Thymus (tissue), 14 donors: ENCODE measurements at places on chromosomes 7 and 10. TPM values are rescaled to one million over a fixed set of nuclear protein-coding genes. Genes with fewer than 3 reads are reported as not detected.

Gene ZNF503
- 7.7 TPM for polyA plus RNA-seq

Gene ARMC3
- polyA plus RNA-seq = 0.11 TPM

Gene CLCN1
- polyA plus RNA-seq = 0.57 TPM

Gene OR2F1
- not detected for polyA plus RNA-seq

Gene PKD2L1
- polyA plus RNA-seq = 6.1 TPM

Gene STEAP2
- 11.4 TPM for polyA plus RNA-seq
